ENCODE measurements at places on chromosomes 3 and 15. TPM values are rescaled to one million over a fixed set of nuclear protein-coding genes. Genes with fewer than 3 reads are reported as not detected.

Gene FRMD5
- 25.8 TPM for total RNA-seq

Gene COL7A1
- total RNA-seq, result 0.14 TPM

Gene GOLGA8G
- not detected for total RNA-seq

Gene NLGN1
- 52.5 TPM for total RNA-seq

Gene FGD5
- 107 TPM for total RNA-seq

Measured in thoracic aorta endothelial cell (primary cell).